ENCODE measurements at places on chromosomes 11 and 22.
A peak's percentile ranks its signal among the peaks of the same experiment; 100 is the strongest.

DNA sequence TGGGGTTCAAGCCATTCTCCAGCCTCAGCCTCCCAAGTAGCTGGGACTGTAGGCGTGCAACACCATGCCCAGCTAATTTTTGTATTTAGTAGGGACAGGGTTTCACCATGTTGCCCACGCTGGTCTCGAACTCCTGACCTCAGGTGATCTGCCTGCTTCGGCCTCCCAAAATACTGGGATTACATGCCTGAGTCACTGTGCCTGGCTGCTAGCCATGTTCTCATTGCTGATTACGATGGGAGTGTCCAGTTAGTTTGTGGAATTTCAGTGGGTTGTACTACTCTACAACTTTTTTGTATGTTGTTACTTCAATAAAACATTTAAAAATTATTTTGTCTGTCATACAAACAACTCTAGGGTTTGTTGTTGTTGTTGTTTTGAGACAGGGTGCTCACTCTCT is 4.8 kb upstream of the VPS11 start:
- no peak for DNase-seq

GRCh38 chr22:38455530-38456271 is 702 bp upstream of the KCNJ4 start:
- DNase-seq: no peak

GRCh38 chr22:26767351-26768155 is 110.2 kb downstream of the MIAT start:
- no peak for DNase-seq

GRCh38 chr11:129814244-129815014 is 1.2 kb upstream of the TMEM45B start:
- no peak for DNase-seq

GRCh38 chr11:61092908-61093763 is 9.2 kb upstream of the CD5 start:
- DNase-seq: no peak

DNA sequence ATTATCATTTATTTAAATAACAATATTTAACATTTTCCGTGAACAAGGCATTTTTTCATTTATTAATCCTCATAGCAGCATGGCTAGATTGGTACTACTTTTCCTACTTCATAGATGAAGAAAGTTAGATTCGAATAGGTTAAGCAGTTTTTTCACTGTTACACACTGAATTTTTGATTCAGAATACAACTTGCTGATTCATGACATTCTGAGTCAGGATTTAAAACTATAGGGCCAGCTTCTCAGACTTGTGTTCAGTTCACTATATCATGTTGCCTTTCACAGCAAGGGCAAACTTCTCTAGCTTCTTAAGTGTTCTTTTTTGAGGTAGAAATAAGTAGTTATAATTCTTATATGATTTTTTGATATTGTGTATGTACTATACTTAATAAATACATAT is 31.5 kb downstream of the CYP2R1 start:
- no peak for DNase-seq

- DNase-seq: no peak
These were observed at the start of gene ADORA2A for GRCh38 chr22:24427500-24428164. TSS of gene ADORA2A (plus strand) at chr22:24427599. CDS start at chr22:24433405, 5,806 bp downstream.

DNA sequence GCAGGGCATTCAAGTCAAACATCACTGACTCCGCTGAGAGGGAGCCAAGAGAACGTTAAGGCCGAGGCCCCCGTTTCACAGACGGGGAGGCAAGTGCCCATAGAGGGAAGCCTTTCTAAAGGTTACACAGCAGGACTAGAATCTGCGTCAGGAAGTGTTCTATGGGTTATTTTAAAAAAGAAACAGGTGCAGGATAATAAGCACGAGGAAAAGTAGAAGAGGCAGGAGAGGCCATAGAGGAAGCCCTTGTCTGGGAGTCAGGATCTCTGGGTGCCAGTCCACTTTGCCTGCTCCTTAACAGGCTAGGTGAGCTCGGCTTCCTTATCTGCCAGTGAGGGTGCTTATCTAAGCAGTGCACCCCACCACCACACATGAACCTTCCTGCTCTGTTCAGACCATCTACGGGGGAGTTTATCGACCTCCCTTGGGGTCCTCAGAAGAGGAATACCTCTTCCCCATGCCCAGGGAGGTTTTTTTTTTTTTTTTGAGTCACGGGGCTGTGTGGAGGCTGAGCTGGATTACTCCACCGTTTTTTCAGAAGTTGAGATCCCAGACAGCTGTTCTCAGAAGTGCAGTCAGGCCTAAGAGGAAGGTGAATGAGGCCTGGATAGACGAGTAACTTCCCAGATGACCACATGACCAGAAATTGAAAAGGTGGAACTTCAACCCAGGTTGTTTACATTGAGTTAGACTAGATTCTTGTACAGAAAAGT is 1.2 kb upstream of the FCHSD2 start:
- no peak for DNase-seq

GRCh38 chr11:1523077-1523476 is 36.5 kb upstream of the MOB2 start:
- no peak for DNase-seq

DNA sequence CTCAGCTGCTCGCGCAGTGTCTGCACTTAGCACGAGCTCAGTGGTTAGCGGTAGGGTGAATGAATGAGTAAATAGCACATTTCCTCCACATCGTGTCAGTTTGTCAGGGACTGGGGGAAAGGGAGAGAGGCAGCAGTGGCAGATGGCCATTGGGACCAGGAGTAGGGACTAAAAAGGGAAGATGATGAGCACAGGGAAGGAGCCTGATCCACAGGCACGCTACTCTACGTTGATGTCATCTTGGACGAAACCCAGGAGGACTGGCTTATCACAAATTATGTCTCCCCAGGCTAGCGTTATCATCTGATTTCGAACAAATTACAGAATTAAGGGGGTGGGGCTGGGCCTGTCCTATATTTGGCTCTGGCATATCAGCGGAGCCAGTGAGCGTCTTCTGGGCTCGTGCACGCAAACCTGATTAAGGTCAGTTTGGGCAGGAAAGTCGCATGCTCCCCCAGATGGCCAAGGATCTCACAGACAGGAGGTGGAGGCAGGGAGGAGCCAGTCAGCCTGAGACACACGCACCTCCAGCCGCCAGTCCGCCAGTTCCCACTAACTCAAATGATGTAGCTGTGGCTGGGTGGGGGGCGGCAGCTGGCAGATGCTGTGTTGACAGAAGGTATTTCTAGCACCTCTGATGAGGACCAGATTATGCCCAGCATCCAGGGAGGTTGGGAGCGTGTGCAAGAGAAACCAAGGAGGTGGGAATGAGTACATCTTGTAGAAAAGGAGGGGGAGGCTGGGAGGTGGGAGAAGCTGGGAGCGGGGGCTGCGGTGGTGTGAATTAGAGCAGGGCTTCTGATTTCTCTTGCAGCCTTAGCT is 97.4 kb upstream of the PRDM11 start:
- DNase-seq: no peak

DNA sequence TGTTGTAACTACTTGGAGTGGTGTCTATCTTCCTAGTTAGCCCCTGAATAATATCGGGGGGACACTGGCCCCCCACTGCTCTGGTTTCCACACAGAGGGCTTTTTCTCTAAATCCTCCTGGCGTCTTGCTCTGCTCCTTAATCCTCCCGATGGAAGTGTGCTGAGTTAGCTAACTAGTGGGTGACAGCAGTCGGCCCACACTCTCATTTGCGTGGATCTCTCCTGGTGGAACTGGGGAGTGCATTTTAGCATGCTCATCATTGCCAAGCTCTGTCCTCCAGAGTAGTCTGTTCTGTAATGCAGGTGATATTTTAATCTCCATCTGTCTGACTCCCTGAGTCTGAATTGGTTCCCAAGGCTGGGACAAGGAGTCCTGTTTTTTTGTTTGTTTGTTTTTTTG is 46.1 kb upstream of the RASSF10 start:
- DNase-seq: no peak

- DNase-seq: no peak
These were observed 60.3 kb upstream of the POU2AF2 start for GRCh38 chr11:111185266-111185665.

- no peak for DNase-seq
These were observed 6.6 kb downstream of the OR51F1 start for GRCh38 chr11:4763096-4763495.

DNA sequence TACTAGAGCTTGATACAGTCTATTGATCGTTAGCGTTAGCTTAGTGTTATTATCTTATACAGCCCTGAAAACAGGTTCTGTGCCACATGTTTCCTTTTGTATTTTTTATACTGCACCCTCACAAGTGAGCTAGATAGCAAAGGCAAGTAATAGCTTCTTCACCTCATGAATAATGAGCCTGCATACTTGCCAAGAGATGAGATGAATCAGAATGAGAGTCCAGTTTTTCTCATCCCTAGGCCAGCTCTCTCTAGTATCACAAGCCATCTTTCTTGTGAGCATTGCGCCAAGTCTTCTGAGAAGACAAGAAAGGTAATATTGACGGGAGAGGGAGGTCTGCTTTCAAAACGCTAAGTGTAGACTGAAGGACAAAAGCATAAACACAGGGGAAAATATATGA is 8.7 kb upstream of the CARD18 start:
- DNase-seq: no peak

GRCh38 chr11:46308631-46309419 is 31.4 kb downstream of the CREB3L1 start:
- DNase-seq: no peak

GRCh38 chr11:2099516-2100349 is 39.5 kb downstream of the IGF2 start:
- DNase-seq: peak; percentile 43

- DNase-seq: no peak
These were observed 112.8 kb upstream of the C11orf87 start for GRCh38 chr11:109309153-109309552.

DNA sequence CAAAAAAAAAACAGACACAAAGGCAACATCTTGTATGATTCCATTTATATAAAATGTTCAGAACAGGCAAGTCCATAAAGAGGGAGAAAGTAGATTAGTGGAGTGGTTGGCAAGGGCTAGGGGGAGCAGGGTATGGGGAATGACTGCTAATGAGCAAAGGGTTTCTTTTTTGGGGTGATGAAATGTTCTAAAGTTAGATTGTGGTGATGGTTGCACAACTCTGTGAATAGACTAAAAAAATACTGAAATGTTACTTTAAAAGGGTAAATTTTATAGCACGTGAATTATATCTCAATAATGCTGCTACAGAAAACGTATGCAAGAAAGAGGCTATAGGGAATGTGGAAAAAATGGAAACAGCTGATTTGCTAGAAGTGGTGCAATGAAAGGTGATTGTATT is 155.1 kb downstream of the TENM4 start:
- no peak for DNase-seq

DNA sequence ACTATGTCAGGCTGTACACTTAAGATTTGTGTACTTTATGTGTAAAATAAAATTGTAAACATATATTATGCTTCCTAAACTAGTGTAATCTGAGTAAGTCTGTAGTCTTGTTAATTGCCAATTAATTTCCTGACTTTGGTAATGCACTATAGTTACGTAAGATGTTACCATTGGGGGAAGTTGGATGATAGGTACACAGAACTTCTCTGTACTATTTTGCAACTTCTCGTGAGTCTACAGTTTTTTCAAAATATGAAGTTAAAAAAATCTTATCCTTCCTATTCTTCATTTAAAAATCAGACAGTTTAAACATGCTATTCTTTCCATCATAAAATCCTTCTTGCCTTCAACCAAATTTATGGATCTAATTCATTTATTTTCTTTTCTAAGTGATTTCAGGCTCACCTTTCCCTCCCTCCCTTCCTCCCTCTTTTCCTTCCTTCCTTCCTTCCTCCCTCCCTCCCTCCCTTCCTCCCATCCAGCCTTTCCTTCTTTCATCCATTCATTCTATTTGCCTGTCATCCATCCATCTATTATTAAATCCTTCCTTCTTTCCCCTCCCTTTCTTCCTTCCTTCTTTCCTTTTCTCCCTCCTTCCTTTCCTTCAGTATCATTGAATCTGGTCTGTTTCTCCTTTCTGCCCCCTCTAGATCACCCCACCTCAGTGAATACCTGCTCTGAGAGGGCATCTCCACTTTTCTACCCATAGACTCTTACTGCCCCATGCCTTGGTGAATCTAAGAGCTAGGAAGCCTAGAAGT is 22.1 kb upstream of the ASCC2 start:
- no peak for DNase-seq

DNA sequence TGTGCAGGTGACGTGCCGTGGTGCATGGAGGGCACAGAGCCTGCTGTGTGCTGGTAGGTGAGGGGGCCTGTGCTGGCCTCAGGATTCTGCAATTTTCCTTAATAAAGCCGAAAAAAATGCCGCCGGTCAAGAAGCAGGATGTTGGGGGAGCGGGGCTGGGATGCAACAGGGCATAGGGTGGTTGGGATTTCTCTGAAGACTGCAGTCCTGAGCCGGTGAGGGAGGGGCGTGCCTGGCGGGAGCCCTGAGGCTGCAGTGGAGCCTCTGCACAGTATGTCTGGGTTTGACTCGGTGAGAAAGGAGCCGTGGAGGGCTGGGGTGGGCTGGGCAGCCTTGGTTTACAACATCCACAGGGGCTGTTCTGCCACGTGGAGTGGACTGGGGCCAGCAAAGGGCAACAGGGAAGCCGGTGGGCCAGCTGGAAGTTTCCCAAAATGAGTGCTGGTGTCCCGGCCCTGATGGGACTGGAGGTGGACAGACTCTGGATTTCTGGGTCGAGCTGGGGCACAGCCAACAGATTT is 1.3 kb downstream of the CDHR5 start:
- no peak for DNase-seq

DNA sequence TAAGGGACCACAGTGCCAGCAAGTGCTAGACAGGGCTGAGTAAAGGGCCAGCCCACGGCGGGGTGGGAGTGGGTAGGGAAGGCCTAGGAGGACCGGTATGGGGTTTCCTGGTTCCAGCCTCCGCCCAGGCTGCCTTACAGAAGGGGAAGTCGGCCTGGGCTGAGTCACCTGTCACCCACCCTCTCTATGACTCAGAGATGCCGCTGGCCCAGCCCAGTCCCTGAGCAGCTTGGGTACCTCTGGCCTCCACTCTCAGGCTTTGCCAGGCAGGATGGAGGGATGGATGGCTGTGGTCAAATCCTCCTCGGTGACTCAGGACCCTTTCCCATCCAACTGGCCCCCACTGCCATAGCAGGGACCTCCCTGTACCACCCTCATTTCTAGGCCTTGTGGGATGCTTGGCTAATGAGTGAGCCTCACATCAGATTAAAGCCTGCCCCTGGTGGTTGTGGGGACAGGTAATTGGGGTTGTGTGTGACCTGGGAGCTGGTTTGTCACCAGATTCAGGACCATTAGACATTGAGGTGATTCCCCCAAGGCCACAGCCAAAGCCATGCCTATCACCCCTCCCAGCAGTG is 13.9 kb downstream of the SLC35E4 start:
- no peak for DNase-seq

DNA sequence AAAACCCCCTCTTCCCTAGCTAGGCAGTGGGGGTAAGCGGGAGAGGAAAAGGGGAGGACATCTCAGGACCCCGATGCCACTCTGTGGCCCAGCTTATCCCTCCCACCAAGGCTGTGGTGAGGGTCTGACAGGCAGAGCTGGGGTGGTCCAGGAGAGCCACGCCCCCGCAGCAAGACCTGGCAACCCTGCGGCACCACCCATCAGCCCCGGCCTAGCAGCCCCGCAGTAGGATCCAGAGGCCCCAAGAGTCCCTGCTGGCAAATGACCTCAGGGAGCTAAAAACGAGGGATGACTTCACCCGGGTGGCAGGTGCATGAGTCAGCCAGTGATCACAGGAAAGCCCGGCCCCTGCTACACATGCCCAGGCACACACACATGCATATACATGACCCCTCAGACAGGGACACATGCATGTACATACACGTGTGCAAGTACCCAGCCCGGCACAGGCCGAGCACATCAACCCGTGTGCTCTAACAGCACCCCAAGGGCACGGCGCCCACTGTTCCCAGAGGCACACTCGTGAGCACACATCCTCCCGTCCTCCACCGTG is 32.3 kb downstream of the ARVCF start:
- no peak for DNase-seq

- peak; percentile 8 for DNase-seq
These were observed 638 bp downstream of the SAAL1 start for GRCh38 chr11:18105086-18105801.
